ENCODE measurements at places on chromosomes 16 and 17.

- no peak for DNase-seq
Observed at GRCh38 chr16:69270831-69271230, 40.3 kb upstream of the VPS4A start.

- no peak for DNase-seq
Observed at GRCh38 chr17:53527473-53527872, 295.3 kb upstream of the KIF2B start.

GRCh38 chr16:57609541-57610401 lies 18.7 kb upstream of the ADGRG1 start:
- DNase-seq, result no peak

- no peak for DNase-seq
Observed at GRCh38 chr17:851924-852323, 69.8 kb downstream of the MRM3 start.

DNA sequence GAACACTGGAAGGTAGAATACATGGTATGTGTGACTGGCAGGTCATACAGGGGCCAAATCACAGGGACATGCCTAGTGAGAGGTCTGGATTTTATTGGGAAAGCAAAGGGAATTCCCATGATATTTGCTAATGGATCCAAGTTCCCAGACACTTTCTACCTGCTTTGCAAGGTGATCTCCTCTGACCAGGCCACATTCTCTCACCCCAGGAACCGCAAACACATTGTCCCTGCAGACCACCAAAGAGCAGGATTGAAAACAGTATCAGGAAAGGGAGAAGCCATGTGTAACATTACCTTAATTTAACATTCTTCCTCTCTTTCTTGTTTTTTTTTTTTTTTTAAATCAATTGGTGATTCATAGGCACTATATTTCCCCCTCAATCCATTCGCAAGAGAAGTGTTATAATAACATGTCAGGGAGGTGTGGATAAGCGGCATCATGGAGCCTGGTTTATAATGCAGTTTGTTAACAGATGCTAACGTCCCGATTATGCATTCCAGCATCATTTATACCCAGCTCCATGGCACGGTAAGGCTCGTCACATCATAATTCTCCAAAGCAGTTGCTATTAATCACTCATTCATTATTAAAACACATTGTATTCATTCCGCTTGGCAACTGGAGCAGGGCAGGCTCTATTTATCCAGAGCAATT lies 155.1 kb upstream of the CCL2 start:
- no peak for DNase-seq
